Stimulated activated CD8-positive, alpha-beta memory T cell treated with anti-CD3 and anti-CD28 coated beads, Interleukin-7, amount 100 ng/mL, for 1 hour (primary cell): ENCODE measurements at places on chromosomes 4 and X.

DNA sequence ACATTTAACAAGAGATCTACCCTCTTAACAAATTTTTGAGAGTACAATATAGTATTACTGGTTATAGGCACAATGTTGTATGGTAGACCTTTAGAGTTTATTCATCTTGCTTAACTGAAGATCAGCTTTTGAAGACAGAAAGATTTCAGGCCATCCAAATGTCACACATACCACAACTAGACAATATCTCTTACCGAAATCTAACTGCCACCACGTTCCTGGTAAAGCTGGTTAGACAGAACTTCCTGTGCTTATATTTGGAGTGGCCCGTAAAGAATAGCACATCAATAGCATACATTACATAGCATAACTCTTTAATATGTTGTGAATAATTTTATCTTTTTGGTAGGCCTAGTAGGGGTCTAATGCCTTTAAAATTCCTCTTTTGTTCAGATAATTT, 29.8 kb upstream of the ARHGEF6 start:
- no peak for DNase-seq

GRCh38 chrX:3713937-3714434, 537 bp upstream of the PRKX start:
- DNase-seq: no peak

GRCh38 chr4:120977435-120977997, 55.0 kb upstream of the PRDM5 start:
- DNase-seq: no peak

DNA sequence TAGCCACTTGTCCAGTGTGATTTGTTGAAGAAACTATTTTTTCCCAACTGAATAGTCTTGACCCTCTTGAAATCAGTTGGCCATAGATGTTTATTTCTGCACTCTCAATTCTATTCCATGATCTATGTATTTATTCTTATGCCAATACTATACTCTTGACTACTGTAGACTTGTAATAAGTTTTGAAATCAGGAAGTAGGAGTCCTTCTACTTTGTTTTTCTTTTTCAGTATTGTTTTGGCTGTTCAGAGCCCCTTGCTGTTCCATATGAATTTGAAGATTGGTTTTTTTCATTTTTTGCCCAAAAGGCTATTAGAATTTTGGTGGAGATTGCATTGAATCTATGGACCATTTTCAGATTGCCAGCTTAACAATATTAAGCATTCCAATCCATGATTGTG, 10.2 kb downstream of the SAP30 start:
- no peak for DNase-seq

GRCh38 chr4:174252412-174252811, 31.1 kb downstream of the FBXO8 start:
- no peak for DNase-seq

- DNase-seq: peak; percentile 32
Measured at GRCh38 chr4:38062088-38062775, 102.0 kb downstream of the PTTG2 start.

DNA sequence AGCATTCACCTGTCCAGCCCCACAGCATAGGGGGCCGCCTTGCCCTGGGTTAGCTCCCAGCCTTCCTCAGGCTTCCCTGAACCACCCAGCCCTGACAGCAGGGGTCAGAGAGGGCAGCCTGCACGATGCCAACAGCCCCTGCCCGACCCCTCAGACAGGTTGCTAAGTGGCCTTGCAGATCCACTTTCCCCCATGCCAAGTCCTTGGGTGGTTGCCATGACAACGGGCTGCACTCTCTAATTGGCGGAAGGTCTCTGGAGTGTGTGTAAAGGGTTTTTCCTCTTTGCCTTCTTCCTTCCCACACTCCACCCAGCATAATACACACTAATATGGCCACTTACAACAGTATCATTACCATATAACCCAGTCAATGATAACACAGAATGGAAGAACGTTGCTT, 99.6 kb upstream of the AFAP1 start:
- no peak for DNase-seq

DNA sequence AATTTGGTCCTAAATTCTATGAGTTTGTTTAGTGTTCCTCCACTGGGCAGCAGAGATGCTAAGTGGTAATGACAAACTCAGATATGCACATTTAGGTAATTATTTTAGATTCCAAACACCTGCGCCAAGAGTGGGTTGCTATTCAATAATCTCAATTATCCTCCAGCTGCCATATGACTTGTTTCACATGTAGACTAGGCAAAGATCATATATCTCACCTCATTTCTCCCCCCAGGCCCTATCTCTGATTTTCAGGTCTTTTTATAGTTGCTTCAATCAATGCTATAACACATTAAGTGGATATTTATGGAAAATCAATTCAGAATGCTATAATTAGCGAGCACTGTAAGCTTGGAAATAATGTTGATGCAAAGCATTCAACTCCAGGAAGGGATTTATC, 217.6 kb downstream of the KCTD8 start:
- no peak for DNase-seq

GRCh38 chr4:23278845-23279244, 586.1 kb downstream of the GBA3 start:
- DNase-seq: no peak

GRCh38 chrX:25034889-25035288, 19.1 kb upstream of the ARX start:
- no peak for DNase-seq

GRCh38 chrX:9539605-9540387, 74.9 kb downstream of the TBL1X start:
- no peak for DNase-seq

DNA sequence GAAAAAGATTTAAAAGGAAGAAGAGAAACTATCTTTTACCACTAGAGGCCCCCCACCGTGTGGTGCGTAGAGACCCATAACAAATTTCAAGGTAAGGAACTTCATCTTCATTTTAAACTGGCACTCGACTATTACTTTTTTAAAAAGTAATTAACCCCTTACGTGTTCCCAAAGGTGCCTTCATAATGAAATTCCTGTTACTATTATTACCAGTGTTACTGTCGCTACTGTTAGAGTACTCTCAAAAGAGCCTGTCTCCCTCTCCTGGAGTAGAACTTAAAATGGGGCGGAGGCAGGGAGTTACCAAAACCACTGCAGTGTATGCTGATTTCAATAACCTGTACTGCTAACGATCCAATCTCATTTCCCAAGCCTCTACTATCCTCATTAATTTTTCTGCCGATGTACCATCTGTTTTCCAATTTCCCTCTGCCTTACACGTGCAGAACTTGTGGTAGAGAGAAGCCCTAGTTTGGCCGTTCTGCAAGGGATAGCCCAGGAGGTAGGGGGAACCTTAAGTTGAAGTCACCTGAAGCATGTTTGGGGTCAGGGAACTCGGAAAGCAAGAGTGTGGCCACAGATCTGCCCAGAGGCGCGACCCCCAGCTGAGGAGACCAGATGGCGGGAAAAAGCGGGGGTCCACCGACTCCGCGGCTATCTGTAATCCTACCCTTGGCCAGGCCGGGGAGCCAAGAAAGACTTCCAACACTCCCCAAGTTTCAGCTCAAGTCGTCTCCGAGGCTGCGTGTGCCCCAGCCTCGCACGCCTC, 720 bp upstream of the STK26 start:
- no peak for DNase-seq

DNA sequence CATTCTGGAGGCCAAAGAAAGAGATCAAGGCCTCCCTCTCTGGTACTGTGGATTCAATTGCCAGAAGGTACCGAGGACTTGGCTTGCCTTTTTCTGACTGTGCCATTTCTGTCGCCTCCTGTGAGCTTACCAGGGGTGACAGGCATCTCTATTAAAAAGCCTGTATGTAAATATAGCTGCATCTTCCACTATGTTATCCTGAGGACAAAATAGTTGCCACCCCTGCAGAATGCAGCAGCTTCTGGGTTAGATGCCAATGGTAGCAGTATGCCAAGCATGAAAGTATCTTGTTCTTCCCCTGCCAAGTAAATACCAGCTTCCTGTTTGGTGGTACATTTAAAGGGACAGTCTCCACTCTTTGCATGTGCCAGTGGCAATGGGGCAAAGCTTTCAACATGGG, 10.7 kb downstream of the TRPC5OS start:
- no peak for DNase-seq

- no peak for DNase-seq
Measured at GRCh38 chr4:83585982-83586508, 50.1 kb downstream of the GPAT3 start.

DNA sequence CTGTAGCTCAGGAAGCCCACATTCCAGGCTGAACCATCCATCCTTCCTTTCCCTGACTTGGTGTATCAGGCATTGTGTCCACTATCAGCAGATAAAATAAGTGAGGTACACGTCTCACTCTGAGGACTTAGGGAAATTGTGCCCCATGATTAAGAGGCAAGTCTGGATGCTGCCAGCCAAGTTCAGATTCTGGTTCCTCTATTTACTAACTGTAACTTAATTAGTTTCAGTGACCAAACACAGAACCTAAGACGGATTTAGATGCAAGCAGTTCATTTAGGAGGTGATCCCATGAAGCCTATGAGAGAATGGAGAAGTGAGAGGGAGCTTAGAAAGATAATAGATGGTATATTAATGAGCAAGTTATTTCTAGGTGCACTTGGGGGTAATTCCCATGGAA, 56.6 kb upstream of the PACRGL start:
- no peak for DNase-seq

DNA sequence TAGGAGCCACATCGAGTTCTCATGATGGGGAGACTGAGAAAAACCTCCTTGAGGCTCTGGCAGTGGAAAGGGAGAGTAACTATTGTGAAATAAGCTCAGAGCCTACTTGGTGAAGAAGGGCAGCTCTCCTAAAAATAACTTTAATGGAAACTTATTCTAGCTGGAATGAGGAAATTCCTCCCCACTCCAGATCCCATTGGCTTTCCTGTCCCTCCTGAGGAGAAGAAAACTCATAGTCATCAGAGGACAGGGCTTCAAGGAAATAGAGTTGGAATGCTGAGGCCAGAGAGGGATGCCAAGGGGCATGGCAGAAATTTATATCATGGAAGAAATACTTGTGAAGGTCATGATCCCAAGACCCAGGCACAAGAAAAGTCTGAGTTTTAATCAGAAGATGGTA, 70.7 kb upstream of the TAPT1 start:
- no peak for DNase-seq

DNA sequence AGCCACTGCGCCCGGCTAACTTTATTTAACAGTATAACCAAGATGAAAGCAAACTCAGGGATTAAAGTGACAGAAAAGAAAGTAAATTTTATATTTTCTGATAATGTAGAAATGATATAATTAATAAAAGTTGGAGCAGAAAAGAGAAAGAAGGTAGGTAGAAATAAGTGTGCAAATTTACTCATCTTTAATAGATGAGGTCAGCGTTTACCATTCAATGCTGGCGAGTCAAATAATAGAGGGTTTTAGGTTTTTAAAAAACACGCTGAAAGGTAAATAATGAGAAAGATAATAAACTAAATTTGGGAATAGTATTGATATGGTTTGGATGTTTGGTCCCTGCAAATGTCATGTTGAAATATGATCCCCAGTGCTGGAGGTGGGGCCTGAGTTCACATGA, 13.6 kb downstream of the CDKN2AIP start:
- no peak for DNase-seq

DNA sequence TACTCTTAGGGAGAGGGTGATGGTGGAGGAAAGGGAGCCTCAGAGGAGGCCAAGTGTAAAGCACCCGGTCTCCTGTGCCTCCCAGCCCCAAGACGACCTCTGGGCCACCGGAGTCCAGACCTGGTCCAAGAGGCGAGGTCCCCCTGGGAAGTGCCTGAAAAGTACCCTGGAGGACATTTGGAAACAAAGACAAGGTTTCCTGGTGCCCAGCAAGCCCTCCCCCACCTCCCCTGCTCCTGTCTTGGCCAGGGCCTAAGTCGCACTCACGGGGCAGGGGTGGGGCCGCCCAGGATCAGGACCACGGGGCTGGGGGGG, 532 bp upstream of the SH3BP2 start:
- DNase-seq: no peak

- no peak for DNase-seq
Measured at GRCh38 chr4:6658209-6658595, 17.7 kb downstream of the MRFAP1 start.

DNA sequence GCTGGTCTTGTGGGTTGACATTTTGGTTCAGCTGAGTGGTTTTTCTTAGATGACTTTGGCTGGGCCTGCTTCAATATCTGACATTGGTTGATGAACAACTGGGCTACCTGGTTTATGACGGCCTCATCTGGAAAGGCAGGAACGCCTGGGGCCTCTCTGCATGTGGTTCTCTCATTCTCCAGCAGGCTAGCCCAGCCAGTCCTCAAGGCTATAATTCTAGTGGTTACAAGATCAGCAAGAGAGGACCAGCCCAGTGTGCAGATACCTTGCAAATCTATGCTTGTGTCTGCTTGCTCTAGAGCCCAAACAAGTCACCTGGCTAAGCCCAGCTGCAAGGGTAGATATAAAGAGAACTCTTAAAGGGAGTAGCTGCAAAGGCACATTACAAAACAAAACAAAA, 214.2 kb upstream of the PUDP start:
- no peak for DNase-seq

DNA sequence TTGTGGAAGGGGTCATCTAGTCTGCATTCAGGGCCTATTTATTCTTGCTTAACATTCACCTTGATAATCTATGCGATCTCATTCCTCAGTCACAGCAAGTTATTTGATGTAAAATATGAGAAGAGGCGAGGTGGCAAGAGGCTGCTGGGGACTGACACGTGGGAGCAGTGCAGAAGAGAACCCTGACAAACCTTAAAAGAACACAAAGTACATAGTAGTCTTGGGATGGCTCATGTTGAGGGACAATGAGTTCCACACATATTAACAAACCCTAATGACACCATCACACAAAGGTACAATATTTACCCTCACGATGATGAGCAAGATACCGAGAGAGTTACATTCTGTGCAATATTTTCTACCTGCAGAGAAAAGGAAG, 57.5 kb downstream of the MAML3 start:
- DNase-seq: no peak

- DNase-seq: no peak
Measured at GRCh38 chr4:77031544-77031943, 44.2 kb downstream of the CCNI start.

- no peak for DNase-seq
Measured at GRCh38 chr4:15325987-15326386, 101.8 kb upstream of the C1QTNF7 start.

DNA sequence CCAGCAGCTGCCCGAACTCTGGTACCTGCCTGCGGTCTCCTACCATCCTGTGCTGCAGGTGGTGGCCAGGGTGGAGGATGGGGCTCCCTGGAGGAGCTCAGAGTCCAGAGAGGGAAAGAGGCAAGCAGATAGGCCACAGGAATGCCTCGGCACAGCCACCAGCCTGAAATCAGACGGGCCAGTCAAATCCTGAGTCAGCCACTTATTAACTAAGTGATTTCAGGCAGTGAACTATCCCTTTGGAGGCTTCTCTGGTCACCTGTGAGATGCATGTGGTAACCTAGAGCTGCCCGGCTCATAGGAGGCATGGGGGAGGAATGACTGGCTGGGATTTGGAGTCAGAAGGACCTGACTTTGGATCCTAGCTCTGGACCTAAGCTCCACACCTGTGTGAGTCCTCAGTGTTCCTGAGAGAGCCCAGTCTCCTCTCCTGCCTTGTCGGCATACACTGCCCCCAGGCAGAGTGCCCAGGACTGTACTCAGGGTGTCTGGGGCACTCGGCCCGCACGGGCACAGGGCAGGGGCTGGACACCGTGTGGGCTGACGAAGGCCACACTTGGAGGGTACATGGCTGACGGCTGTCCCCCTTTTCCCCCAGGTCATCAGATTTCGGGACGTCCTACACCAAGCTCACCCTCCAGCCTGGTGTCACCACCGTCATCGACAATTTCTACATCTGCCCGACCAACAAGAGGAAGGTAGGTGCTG, 96.4 kb upstream of the PSAPL1 start:
- DNase-seq: no peak
